ENCODE measurements at places on chromosomes 13 and 19.

DNA sequence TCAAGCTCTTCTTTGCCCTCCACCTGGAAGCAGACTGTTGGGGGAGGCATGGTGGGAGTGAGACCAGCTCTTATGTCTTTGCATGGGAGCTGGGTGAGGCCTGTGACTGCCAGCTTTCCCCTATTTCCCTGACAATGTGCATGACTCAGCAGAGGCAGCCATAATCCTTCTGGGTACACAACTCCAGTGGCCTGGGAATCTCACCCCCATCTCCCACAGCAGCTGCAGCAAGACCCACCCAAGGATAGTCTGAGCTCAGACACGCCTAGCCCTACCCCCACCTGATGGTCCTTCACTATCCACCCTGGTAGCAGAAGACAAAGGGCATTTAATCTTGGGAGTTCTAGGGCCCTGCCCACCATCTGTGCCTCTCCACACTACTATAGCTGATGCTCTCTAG is 41.4 kb upstream of the FGF14 start:
- DNase-seq: no peak

DNA sequence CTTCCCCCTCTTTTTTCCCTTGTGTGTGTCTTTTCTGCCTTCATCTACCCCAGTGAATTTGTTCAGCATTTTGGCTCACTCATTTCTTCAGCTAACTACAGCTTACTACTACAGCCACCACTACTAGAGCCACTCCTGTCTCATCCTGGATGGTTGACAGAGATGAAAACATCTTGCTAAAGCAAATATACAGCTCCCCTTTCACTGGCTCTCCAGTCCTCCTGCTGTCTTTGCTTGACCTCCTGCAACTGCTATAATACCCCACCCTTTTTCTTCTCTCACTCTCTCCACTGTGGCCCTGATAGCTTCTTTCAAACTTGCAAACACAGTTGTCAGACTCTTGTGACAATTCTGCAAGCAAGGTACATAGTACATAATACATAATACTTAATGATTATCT is 523.6 kb downstream of the DCT start:
- DNase-seq: no peak

GRCh38 chr13:99059498-99060075 is 81.7 kb upstream of the DOCK9 start:
- no peak for DNase-seq

DNA sequence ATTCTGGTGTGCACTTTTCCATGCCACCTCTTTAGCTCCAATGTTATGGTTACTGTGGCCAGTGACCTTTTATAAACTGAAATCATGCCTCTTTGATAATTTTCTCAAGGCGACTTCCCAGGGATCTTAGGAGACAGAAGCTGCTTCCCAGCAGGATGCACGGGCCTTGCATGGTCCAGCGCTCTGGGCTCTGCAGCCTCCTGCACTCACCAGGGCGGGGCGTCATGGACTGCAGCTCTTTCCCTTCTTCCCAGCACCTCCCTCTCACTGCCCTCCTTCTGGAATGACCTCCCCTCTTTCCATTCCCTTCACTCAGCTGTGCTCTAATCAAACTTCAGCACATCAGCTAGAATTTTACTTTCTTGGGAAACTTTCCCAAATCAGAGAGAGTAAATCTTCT is 318.3 kb downstream of the IRS2 start:
- no peak for DNase-seq

DNA sequence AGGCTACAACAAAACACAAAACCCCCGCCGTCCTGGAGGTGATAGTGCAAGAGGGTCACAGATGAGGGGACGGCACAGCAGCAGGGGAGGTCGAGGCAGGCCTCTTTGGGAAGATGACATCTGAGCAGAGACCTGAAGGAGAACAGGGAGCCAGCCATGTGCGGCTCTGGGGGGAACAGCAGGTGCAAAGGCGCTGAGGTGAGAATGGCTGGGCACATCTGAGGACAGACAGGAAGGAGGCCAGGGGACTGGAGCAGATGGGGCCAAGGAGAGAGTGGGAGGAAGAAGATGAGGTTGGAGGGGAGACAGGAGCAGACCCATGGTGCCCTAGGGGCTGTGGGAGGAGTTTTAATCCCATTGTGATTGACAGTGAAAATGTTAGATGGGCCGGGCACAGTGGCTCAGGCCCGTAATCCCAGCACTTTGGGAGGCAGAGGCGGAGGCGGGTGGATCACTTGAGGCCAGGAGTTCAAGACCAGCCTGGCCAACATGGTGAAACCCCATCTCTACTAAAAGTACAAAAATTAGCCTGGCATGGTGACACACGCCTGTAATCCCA is 1.8 kb upstream of the CKM start:
- DNase-seq: no peak

DNA sequence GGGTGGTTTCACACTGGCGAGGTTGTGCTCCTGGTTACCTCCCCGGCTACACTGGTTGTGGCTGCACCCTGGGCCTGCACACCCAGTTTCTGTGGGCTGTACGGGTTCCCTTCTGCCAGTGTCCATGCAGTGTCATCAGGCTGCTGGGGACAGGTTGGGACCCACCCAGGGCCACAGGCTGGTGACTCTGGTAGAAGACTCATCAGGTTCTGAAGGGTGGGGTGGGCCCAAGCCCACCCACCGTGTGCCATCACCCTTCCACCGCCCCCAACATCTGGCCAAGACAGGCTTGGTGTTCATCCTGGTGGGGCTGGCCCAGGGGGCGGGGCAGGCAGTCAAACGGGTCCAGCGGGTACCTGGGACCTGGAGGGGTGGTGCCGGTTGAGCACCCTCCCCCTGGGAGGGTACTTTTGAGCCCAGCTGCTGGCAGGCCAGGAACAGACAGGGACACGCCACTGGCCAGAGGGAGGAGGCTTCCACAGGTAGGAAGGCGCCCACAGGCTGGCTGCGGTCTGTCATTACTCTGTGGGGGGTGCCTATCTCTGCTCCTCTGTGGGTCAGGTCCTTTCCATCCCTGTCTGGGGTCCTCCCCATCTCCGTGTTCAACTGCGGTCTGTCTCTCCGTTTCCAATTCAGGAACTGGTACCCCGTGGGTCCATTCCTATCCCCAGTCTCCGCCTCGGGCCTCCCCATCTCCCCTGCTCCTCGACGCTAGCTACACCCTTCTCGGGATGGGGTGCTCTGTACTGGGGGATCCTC is at the start of gene RNF225:
RNF225 (plus strand) TSS at position 437 of the 759 bp plus-strand sequence. CDS start 434 bp downstream, outside the sequence.
- no peak for DNase-seq

DNA sequence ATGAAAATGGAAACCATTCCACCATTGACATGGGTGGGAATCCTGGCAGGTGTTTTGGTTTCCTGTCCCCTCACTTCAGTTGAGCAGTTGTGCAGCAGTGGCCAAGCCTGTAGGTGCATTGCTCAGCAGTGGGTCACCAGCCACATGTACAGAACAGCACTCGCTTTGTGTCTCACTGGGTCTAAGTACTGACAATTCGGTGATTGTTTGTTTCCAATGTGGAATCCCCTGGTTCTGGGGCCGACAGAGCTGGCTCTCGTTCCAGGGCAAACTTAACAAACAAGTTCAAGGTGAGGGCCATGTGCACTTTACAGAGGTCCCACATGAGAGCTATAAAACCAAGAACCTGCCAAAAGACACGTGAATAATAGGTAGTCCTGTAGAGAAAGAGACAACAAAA is 54.1 kb upstream of the SPATA13 start:
- DNase-seq: no peak

DNA sequence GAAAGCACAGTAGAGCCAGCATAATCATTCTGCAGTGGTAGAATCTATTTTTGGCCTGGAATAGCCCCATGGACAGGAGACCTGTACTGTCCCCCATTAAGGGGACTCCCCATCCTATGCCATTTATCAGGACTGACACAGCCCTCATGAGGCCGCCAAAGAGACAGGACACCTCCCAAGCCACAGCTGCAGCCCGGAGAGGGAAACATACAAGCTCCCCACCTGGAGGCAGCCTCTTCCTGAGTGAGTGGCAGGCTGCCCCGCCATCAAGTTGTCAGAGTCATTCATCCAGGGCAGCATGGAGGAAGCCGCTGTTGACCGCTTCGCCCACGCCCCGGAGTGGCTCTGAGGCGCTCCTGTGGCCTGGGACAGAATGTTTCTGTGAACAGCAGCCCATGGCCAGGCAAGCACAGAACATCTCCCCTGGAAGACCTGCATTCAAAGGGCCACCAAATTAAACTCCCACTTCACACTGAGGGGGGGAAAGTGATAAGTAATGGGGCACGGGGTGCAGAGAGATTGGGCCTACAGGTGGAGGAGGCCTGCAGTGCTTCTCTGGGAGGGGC is 111.3 kb downstream of the ZDHHC20 start:
- DNase-seq: no peak

GRCh38 chr13:36975172-36975571 is 24.0 kb downstream of the ALG5 start:
- no peak for DNase-seq

- DNase-seq: no peak
These were observed 8.0 kb downstream of the MAP2K2 start for GRCh38 chr19:4115818-4116385.

- DNase-seq: no peak
These were observed 4.1 kb downstream of the VSTM2B start for GRCh38 chr19:29529646-29530539.

GRCh38 chr13:49272296-49272695 is 24.6 kb downstream of the CDADC1 start:
- no peak for DNase-seq

GRCh38 chr19:21850656-21851255 is 14.8 kb upstream of the ZNF43 start:
- DNase-seq: no peak

- DNase-seq: no peak
These were observed 358.7 kb downstream of the IRS2 start for GRCh38 chr13:109427695-109428094.

DNA sequence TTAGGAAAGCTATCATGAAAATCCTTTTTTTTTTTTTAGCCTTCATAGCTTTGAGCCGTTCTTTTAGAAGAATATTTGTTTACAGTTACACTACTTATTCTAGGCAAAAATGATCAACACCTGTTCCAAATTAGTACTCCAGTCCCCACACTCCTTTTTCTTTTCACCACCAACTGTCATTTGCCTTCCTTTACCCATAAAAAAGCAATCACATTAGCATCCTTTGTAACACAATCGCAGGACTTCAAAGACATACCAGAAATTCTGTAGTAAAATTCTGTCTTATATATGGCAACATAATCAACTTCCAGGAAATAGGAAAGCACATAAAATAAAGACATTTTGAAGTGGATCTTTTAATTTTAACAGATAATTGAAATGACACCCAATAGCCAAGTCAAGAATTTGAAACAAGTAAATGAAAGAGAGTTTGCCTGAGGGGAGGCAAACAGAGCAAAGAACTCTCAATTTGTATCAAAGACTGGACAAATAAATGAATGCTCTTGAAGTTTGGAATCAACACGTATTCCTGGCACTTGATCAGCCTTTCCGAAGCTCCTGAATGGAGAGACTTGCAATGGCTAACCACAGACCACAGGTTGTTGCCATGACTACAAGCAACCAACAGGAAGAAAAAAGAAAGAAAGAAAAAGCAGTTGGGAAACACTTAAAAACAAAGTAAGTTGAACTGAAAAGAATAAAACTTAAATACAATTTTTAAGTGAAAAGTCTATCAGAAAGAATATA is 206.8 kb downstream of the PCDH9 start:
- no peak for DNase-seq

DNA sequence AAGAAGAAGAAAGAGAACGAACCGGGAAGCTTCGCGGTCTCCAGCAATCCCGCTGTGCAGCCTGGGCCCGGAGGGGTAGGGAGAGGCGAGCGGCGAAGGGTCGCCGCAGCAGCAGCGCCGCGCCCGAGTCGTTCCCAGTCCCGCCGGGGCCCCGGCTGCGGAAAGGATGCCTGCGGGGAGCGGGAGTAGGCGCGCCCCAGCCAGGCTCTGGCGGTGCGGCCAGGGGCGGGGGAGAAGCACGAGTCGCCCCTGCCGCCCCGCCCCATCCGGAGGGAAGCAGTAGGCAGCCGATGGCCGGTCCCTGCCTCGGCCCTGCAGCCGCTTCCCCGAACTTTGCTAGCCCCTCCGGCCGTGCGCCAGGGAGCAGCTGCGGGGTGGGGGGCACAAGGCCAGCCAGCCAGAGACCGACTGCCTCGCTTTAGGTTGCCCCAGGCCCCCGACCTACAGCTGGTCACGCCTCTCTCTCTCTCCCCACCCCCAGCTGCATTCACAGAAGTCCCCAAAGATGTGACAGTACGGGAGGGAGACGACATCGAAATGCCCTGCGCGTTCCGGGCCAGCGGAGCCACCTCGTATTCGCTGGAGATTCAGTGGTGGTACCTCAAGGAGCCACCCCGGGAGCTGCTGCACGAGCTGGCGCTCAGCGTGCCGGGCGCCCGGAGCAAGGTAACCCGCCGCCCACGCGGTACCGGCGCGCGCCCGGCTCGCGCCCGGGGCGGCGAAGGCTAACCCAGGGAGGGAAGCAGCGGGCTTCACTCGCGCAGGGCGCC is 1.1 kb downstream of the VSTM2B start:
- DNase-seq: no peak

- DNase-seq: no peak
These were observed 3.4 kb downstream of the PRR36 start for GRCh38 chr19:7870571-7871436.

DNA sequence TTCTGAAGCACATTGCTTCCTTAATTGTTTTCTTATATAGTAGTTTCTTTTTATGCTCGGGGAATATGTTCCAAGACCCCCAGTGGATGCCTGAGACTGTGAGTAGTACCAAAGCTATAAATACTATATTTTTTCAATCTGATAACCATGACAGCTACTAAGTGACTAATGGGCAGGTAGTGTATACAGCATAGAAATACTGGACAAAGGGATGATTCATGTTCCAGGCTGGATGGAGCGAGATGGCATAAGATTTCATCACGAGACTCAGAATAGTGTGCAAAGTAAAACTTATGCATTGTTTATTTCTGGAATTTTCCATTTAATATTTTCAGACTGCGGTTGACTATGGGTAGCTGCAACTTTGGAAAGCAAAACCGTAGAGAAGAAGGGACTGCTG is 47.9 kb upstream of the OLFM4 start:
- DNase-seq: no peak

DNA sequence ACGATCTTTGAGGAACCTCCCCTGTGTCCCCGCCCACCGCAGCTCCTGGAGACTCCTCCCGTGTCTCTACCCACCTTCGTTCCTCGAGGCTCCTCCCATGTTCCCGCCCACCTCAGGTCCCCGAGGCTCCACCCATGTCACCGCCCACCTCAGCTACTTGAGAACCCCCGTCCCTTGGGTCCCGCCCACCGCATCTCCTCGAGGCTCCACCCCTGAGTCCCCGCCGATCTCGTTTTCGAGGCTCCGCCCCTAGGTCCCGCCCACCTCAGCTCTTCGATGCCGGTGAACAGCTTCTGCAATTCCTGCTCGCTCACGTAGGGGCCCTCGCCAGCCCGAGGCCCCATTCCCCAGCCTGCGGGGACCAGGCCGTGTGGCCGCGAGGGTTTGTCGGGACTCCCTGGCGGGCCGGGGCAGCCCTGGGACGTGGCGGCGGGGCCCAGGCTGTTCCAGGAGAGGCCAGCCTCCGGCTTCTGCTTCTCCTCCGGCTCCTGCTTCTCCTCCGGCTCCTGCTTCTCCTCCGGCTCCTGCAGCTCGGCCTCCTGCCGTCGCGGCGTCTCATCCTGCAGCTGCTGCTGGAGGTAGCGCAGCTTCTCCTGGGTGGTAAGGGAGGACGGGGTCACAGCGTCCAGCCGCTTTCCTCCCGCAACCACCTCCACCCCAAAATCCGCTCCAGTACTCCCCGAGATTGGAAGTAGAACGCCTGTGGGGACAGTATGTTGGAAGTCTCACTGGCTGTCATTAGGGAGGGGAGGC is 16.7 kb downstream of the TSKS start:
- peak; percentile 28 for DNase-seq

- DNase-seq: no peak
These were observed 211.9 kb downstream of the ZNF536 start for GRCh38 chr19:30584090-30584489.

GRCh38 chr13:76723551-76724232 is 162.5 kb downstream of the KCTD12 start:
- DNase-seq: no peak

Measured in activated CD4-positive, alpha-beta T cell treated with anti-CD3 and anti-CD28 coated beads for 1 hour (primary cell).